ENCODE measurements at places on chromosomes 11 and 22. TPM values are rescaled to one million over a fixed set of nuclear protein-coding genes. Genes with fewer than 3 reads are reported as not detected.

DNA sequence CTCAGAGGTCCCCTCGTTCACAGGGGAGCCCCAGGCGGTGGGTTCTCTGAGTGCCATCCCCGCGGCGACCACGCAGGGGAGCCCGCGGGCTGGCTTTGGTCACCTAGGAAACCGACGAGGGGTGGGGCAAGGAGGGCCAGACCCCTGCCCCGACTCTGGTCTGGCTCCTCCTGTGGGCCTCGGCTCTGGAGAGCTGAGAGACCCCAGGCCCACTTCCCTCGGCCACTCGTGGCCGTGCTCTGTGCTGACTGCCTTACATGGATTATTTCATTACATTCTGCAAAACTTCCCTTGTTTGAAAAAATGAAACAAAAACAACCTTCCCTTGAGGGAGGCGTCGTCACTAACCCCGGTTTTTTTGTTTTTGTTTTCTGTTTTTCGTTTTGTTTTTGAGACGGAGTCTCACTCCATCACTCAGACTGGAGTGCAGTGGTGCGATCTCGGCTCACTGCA, 15.1 kb upstream of the CYTH4 start:
- no peaks in the 10 kb centered on the region for H3K36me3 ChIP-seq
- peak overlapping the region; percentile 21 for H3K4me3 ChIP-seq
- H3K27ac ChIP-seq = no peak overlapping the region
- H3K27me3 ChIP-seq = no peaks in the 10 kb centered on the region

GRCh38 chr11:6757373-6757967, 14.3 kb downstream of the OR2AG2 start:
- no peaks in the 10 kb centered on the region for H3K4me1 ChIP-seq
- H3K4me3 ChIP-seq = no peak overlapping the region
- H3K36me3 ChIP-seq = no peaks in the 10 kb centered on the region
- no peak for DNase-seq
- H3K27ac ChIP-seq = no peak overlapping the region

DNA sequence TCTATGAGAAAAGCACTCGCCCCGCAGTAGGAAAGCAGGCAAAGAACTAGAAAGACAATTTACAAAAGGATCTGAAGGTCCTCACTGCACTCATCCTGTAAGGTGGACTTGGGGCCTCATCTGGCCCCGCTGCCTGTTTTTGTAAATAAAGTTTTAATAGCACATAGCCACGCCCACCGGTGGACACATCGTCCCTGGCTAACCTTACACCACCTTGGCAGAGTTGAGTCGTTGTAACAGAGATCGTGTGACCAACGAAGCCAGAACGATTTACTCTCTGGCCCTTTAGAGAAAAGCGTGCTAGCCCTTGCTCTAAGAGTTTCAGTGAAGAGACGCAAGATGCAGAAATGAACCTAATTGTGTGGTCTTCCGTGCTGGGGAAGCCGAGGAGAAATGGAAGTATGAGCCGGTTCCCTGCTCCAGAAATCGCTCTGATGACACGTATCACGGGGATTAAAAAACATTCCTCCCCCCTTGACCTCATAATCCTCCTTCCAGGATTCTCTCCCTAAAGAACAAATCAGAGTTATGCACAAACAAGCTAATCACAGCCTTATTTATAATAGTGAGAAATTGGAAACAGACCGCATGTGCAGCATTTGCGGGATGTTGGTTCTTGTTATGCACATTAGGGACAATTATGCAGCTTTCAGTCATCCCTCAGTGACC, 80.1 kb downstream of the CDKN1C start:
- no peaks in the 10 kb centered on the region for H3K27me3 ChIP-seq
- peak; percentile 29 for DNase-seq
- H3K4me1 ChIP-seq = peaks cover 7% of the 10 kb centered on the region

DNA sequence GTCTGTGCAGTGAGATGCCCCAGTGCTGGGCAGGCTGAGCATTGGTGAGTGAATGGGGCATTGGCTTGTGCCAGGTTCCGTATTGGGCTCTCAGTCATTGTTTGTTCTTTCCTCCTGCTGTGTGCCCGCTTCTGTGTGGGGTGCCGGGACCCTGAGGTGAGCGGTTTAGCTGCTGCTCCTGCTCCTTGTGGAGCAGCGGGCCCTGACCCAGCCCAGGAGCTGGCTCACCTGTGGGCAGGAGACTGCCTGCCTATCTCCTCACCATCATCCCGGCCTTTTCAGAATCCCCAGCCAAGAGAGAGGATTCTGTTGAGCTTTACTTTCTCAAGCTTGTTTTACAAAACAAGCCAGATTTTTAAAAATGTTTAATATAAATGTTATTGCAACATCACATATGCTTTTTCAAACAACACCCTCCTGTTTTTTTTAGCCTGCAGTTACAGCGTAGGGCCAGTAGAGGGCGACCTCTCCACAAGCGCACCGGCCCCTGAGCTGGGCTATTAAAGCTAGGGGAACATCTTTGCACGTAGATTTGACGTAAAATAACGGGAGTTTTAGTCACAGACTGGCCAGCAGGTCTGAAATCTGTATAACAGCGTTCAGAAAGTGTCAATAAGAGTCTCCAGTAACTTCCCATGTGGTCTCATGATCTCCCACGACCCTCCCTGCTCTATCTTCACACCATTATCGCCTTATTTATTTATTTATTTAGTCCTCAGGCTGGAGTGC, 25.1 kb upstream of the RELT start:
- H3K27ac ChIP-seq = no peak overlapping the region
- H3K36me3 ChIP-seq = no peaks in the 10 kb centered on the region
- DNase-seq = peak; percentile 64
- H3K27me3 ChIP-seq = no peaks in the 10 kb centered on the region
- no peaks in the 10 kb centered on the region for H3K4me1 ChIP-seq

DNA sequence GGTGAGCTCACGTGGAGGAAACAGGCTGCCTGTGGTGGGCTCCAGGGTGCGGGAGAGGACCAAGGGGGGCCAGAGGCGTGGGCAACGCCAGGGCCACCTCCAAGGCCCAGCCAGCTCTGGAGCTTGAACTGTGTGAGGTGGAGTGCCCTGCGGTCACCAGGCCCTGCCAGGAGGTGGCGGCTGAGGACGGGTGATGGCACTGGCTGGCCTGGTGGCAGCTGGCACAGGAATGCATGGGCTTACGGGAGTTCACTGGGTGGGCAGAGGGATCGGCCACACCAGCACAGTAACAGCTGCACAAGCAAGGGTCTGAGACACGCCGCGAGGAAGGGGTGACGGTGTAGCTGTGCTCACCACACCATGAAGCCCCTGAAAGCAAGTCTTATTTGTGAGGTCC, 15.8 kb downstream of the TOLLIP start:
- DNase-seq = no peak
- no peaks in the 10 kb centered on the region for H3K4me1 ChIP-seq
- H3K4me3 ChIP-seq = no peak overlapping the region
- H3K27ac ChIP-seq = no peak overlapping the region
- H3K36me3 ChIP-seq = no peaks in the 10 kb centered on the region

DNA sequence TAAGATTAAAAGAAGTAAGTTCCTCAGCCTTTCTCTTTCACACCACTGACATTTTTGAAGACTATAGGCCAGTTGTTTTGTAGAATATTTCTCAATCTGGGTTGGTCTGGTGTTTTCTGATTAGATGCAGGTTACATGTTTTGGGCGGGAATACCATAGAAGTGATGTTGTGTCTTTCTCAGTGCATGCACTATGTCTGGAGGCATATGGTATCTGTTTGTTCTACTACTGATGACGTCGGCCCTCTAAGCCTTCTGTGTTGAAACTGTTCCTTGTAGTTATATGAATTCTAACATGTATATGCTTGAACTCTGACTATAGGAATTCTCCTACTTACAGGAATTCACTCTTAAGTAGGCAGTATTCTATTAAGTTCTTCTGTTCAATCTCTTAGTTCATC, 21.6 kb downstream of the ZFTA start:
- DNase-seq = no peak
- H3K36me3 ChIP-seq = no peaks in the 10 kb centered on the region
- H3K27ac ChIP-seq = no peak overlapping the region
- H3K27me3 ChIP-seq = no peaks in the 10 kb centered on the region
- H3K4me3 ChIP-seq = no peak overlapping the region

- no peak for DNase-seq
- no peaks in the 10 kb centered on the region for H3K27me3 ChIP-seq
- H3K27ac ChIP-seq = no peak overlapping the region
- H3K4me1 ChIP-seq = no peaks in the 10 kb centered on the region
- no peak overlapping the region for H3K4me3 ChIP-seq
These were observed 44.8 kb downstream of the SHANK2 start for GRCh38 chr11:71207563-71207962.

- H3K4me1 ChIP-seq = no peaks in the 10 kb centered on the region
- peaks cover 11% of the 10 kb centered on the region for H3K27me3 ChIP-seq
- H3K36me3 ChIP-seq = no peaks in the 10 kb centered on the region
- no peak overlapping the region for H3K27ac ChIP-seq
- no peak overlapping the region for H3K4me3 ChIP-seq
- no peak for DNase-seq
These were observed 15.8 kb upstream of the ALX4 start for GRCh38 chr11:44325698-44326097.

GRCh38 chr11:25733777-25734176, 598.2 kb upstream of the ANO3 start:
- H3K27me3 ChIP-seq = no peaks in the 10 kb centered on the region
- H3K36me3 ChIP-seq = no peaks in the 10 kb centered on the region
- H3K4me3 ChIP-seq = no peak overlapping the region
- DNase-seq = no peak
- no peak overlapping the region for H3K27ac ChIP-seq

- DNase-seq = no peak
- no peaks in the 10 kb centered on the region for H3K4me1 ChIP-seq
- H3K4me3 ChIP-seq = no peak overlapping the region
- H3K36me3 ChIP-seq = no peaks in the 10 kb centered on the region
- H3K27ac ChIP-seq = no peak overlapping the region
These were observed 19.5 kb downstream of the PC start for GRCh38 chr11:66938582-66939135.

- H3K36me3 ChIP-seq = no peaks in the 10 kb centered on the region
- peaks cover 7% of the 10 kb centered on the region for H3K4me1 ChIP-seq
- peak; percentile 51 for DNase-seq
- no peaks in the 10 kb centered on the region for H3K27me3 ChIP-seq
These were observed 147.3 kb downstream of the FEZ1 start for GRCh38 chr11:125348674-125349309.

DNA sequence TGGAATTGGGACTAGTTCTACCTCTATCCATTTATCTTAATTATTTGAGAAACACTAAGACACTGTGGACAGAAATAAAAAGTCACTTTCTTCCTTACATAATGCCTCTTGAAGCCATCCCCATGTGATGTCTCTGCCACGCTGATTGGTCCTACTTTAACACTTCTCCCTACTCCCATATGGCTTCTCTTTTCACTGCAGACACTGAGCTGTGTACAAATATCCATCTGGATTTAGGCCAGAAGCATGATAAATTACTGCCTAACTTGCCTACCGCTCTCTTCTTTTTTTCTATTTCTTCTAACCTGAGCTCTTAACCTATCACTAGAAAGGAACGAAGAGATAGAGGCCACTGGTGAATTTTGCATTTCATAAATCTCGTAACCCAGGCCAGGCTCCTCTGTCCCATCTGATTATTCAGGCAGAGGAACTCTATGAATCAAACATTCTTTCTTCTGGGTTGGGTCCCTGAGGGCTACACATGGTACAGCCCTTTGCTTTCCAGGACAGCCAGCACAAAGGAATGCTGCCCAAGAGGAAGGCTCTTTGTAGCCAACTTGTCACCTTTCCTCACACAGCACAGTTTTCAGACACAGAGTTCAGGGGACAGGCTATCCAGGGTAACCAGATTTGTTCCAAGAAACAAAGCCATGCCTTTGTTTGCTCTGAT, 878.5 kb upstream of the LRRC4C start:
- DNase-seq = no peak
- H3K4me3 ChIP-seq = no peak overlapping the region
- no peaks in the 10 kb centered on the region for H3K36me3 ChIP-seq

DNA sequence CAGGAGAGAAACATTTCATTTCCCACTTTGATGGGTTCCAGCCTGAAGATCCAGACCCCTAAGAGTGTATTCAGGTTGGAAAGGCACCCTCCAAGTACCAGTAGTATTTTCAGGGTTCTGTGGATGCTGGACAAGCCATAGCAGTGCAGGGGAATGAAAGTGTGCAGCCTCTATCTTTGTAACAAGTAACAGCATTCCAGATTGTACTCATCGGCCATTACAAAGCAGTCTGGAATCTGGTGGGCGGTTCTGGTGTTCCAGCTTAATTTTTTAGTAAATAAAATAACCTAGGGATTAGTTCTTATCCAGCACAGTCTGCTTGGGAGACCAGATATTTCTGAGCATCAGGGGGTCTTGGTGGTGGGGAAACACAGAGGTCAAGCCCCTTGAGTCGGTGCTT, 22.6 kb downstream of the APLNR start:
- DNase-seq = no peak
- no peaks in the 10 kb centered on the region for H3K4me1 ChIP-seq
- no peak overlapping the region for H3K4me3 ChIP-seq
- H3K27me3 ChIP-seq = no peaks in the 10 kb centered on the region

GRCh38 chr11:44221456-44221855, 88.5 kb downstream of the ALX4 start:
- no peak for DNase-seq
- no peak overlapping the region for H3K27ac ChIP-seq
- H3K4me1 ChIP-seq = peaks cover 5% of the 10 kb centered on the region
- H3K4me3 ChIP-seq = no peak overlapping the region
- no peaks in the 10 kb centered on the region for H3K36me3 ChIP-seq

DNA sequence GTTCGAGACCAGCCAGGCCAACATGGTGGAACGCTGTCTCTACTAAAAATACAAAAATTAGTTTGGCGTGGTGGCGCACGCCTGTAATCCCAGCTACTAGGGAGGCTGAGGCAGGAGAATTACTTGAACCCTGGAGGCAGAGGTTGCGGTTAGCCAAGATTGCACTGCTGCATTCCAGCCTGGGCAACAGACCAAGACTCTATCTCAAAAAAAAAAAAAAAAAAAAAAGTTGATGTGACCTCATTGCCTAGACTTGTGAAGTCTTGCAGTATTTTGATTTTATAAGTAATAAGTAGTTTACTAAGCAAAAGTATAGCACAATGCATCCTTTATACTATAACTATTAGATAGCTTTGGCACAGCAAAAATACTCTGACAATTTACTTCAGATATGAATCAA, 9.9 kb upstream of the CUL5 start:
- no peak overlapping the region for H3K27ac ChIP-seq
- H3K4me1 ChIP-seq = no peaks in the 10 kb centered on the region

DNA sequence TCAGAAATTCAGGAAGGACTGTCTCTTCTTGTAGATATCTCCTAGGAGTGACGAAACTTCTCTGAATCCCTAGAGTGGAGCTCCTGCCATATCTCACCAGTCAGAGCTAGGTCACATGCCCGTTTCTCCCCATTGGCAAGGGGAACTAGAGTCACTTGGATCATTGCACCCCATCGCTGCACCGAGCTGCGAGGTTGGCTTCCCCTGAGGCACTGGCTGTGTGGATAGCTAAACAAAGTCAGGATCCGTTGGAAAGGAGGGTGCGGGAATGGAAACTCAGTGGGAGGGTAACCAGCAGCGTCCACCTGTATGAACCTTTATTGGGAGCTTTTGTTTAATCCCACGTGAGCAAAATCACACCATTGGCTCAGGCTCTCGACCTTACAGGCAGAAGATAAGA, 283.8 kb downstream of the BRD1 start:
- no peaks in the 10 kb centered on the region for H3K27me3 ChIP-seq
- H3K36me3 ChIP-seq = no peaks in the 10 kb centered on the region
- no peak overlapping the region for H3K4me3 ChIP-seq
- no peak overlapping the region for H3K27ac ChIP-seq
- no peak for DNase-seq

- H3K27me3 ChIP-seq = no peaks in the 10 kb centered on the region
- H3K36me3 ChIP-seq = no peaks in the 10 kb centered on the region
- H3K27ac ChIP-seq = no peak overlapping the region
- H3K4me1 ChIP-seq = no peaks in the 10 kb centered on the region
- H3K4me3 ChIP-seq = no peak overlapping the region
These were observed 33.1 kb upstream of the SPTBN2 start for GRCh38 chr11:66762088-66762487.

The ZFPL1 gene
- total RNA-seq = 20.0 TPM

The POU2AF3 gene
- 0.97 TPM for total RNA-seq

All from uterus (tissue), 4 donors.